ENCODE measurements at places on chromosomes 2 and 18. TPM values are rescaled to one million over a fixed set of nuclear protein-coding genes. Genes with fewer than 3 reads are reported as not detected.

PIEZO2 gene
- total RNA-seq, result 0.46 TPM

CYP27C1 gene
- not detected for total RNA-seq

SERPINB11 gene
- total RNA-seq, result not detected

CKAP2L gene
- total RNA-seq, result 0.30 TPM

WDR75 gene
- 13.8 TPM for total RNA-seq

EFR3B gene
- total RNA-seq, result 8.9 TPM

G6PC2 gene
- total RNA-seq, result not detected

DNA sequence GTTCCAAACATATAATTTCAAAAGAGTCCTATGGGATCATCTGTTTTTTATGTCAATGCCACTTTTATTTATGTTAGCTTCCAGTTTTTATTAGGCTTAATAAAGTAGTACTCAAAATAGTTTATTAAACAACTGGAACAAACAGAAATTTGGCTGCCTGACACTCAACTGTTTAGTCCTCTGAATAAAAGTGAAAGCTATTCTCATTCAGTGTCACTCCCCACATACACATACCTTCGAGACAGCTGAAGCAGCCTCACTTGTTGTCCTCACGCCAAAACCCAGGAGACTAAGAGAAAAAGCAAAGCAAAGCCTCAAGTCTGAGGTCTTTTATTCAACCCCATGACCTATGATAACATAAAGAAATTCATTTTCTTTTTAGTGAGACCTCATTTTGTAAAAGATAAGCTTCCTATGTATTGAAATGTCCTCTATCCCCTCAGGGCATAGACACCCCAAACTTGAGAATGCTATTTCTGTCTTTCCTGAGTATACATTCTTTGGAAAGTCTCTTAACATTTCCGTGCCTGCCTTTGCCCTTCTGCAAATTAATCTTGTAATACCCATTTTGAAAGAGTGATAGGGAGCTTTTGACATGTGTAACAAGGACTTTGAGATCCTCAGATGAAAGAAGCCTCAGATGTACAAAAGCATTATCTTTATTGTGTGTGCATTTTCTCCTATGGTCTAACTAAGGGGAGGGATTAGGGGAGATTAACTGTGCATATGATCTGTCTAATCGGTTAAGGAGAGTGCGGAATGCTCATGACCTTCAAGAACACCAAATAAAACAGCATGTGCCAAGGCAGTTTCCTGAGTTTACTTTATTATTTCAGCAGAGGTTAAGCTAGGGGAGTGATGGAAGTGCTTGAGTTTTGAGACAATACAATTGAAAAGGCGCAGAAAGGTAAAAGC, 1523.7 kb upstream of the PIK3C3 start:
- no peak for DNase-seq

- DNase-seq, result no peak
These were observed 22.6 kb downstream of the ZNF236 start for GRCh38 chr18:76844742-76845477.

DNA sequence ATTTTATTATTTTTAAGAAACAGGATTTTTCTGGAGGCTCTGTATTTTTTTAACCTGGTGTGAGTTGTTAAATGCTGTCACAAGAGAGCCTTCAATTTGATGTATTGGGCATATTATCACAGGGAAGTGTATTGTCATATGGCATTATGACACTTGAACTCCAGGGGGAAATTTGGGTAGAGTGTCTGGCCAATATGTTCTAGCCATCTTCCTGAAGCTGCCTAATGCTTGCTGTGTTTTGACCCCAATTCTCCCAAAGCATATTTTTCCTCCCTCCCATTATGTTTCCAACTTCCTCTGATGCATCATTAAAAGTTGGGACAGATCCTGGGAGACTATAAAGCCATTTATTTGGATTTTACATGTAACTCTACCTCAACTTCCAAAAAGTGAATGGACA, 214.1 kb upstream of the SESTD1 start:
- DNase-seq, result no peak

GRCh38 chr2:196513796-196514526, 125.6 kb upstream of the CCDC150 start:
- no peak for DNase-seq

DNA sequence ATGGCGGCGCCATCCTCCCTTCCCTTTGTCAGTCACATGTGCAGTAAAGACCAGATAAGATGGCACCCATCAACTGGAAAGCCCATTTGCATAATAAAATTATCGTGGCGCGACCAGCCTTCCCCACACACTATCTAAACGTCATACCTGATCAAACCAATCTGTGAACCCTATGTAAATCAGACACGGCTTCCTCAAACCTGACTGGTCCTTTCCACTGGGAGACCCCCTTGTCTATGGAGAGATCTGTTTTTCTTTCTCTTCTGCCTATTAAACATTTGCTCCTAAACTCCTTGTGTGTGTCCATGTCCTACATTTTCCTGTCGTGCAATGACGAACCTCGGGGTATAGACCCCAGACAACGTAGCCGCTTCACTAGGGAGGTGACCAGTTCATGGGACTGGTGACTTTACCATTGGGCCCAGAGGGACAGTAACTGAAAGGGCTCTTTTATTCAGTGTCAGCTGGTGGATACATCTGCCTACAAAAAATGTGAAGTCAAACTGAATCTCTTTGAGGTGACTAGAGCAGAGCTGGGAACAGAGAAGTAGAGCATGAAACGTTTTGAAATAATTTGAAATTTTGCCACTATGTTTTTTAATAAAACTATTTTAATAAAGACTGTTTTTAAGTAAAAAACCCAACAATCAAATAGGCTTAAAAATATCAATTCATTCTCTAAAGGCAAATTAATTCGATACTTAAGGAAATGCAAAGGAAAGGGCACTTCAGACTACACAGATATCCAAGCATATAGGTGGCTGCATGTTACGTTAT, 87.5 kb downstream of the SOCS6 start:
- no peak for DNase-seq

- DNase-seq, result no peak
These were observed 366.7 kb upstream of the DLGAP1 start for GRCh38 chr18:4821801-4822200.

DNA sequence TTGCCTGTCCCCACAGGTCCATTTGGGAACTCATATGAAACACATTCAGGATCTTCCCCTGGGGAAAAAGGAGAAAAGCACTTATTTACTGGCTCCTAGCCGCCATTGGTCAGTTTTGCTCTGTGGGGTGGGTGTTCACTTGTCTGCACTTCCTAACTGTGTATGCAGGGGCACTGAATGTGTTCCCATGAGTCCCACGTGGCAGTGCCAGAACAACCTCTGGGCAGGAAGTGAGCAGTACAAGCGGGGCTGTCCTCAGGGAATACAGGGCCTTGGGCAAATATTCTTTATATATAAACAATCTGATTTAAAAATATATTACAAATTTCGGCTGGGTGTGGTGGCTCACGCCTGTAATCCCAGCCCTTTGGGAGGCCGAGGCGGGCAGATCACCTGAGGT, 21.8 kb upstream of the CTIF start:
- no peak for DNase-seq

DNA sequence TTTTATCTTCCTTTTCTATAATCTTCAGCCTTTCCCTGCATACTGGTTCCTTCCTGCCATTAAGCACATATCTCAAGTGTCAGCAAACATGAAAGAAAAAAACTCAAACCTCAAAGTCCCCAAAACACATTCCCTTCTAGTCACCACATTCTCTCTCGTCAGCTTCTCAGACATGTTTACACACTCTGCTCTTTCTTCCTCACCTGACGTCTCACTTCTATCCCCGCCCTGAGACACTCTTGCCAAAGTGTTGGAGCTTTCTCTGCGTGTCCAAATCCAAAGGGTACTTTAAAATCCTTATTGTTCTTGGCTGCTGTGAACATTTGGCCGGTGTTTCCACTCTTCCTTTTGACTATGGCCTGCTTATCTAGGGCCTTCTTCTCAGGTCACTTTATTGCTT, 47.9 kb downstream of the SOX11 start:
- DNase-seq, result no peak

DNA sequence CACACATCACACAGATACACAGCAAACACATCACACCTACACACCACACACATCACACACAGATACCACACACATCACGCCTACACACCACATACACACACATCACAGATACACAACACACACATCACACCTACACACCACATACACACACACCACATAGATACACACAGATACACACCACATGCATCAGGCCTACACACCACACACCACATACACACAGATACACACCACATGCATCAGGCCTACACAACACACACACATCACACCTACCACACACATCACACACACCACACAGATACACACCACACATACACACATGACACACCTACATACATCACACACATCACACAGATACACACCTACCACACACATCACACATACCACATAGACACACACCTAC, 158.8 kb downstream of the NDUFA10 start:
- no peak for DNase-seq

- DNase-seq, result no peak
These were observed 163.7 kb upstream of the TNP1 start for GRCh38 chr2:217023611-217024010.

- DNase-seq, result no peak
These were observed 426.0 kb downstream of the TGIF1 start for GRCh38 chr18:3875961-3876360.

DNA sequence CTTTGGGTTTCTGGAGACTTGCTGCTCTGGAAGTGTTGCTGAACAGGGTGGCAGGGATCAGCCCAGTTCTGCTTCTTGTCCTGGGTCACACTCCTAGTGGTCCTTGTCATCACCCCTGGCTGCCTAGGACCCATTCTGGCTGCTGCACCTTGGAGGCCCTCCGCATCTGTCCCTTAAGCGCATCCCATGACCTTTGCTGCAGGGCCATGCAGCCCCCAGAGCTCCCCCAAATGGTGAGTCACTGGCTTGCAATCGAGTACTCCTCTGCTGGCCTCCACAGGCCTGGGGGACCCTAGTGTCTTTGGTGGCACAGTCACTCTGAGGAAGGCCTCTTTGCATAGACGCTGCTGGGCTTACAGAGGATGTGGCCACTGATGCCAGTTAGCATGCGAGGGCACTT, 188.5 kb downstream of the ASB1 start:
- no peak for DNase-seq

- DNase-seq, result no peak
These were observed 4.8 kb upstream of the ITPRIPL1 start for GRCh38 chr2:96320326-96320725.

- no peak for DNase-seq
These were observed 195.1 kb downstream of the KCNE4 start for GRCh38 chr2:223247136-223247535.

DNA sequence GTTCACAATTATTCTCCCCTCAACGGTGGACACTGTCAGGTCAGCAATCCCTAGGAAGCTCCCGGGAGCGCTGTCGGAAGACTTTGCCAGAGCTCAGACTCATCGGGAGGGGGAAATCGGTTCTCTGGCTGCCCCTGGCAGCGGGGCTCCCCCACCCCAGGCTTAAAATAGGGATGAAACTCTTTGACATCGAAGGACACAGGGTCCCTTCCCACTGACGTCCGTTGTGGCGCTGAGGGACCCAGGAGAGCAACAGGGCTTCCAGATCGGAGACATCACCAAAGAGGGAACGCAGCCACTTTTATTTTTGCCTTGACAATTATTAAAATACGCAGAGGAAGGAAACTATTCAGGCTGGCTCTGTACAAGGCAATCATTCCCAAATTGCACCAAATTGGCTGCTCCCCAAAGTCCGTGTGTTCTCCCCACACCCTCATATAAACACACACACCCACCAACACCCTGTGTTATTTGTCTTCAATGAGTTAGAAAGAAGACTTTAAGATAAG, 249.0 kb downstream of the CDH20 start:
- DNase-seq, result no peak

DNA sequence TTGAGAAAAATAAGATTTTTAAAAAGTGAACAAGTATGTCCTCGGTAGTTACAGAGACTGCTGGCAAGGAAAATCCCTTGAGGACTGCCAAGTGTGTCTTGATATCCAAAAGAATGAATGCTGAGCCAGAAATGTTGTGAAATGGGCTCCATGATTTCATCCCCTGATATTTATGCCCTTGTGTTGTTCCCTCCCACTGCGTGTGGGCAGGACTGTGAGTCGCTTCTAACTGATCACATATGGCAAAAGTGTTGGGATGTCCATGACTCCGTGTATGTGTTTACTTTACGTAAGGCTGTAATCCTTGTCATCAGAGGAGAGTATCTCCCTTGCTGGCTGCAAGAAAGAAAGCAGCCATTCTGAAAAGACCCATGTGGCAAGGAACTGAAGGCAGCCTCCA, 285.1 kb downstream of the SS18 start:
- DNase-seq, result no peak

GRCh38 chr18:24011123-24011917, 3.2 kb upstream of the TTC39C start:
- no peak for DNase-seq

DNA sequence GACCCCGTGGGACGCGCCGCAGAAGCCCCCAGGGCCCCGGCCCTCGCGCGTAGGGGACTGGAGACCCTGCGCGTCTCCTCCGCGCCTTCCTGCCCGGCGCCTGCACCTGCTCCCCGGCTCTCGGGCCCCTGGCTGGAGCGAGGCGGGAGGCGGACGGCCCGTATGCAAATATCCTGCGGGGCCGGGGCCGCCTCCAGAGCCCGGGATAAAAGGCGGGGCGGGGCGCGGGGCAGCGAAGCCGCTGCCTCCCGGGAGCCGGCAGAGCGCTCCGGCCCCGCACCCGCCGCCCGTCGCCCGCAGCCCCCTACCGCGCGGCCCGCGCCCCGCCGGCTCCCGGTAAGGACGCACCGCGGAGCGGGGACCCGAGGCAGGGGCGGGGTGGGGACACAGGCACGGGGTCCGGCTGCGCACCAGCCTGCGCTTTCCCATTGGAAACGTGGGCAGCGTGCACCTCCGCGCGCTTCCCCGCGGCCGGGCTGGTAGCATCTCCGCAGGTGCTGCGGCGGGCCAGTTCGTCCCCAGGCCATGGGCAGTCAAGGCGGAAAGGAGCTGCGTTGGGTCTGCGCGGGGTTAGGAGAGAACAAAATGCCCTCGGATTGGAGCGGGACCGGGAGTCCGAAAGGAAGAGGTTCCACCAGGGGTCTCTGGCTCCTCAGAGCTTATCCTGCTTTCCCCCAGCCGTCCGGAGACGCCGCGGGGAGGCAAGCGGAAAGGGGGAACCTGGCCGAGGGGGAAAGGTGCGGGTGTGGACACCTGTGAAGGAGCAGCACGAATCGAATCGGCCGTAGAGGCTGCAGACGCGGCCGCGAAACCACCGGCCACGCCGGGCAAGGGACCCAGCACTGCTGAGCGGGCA, at the start of gene ATP6V1C2:
ATP6V1C2 (plus strand) TSS at position 235 of the 856 bp plus-strand sequence. CDS start 1,220 bp downstream, outside the sequence.
- DNase-seq, result no peak

DNA sequence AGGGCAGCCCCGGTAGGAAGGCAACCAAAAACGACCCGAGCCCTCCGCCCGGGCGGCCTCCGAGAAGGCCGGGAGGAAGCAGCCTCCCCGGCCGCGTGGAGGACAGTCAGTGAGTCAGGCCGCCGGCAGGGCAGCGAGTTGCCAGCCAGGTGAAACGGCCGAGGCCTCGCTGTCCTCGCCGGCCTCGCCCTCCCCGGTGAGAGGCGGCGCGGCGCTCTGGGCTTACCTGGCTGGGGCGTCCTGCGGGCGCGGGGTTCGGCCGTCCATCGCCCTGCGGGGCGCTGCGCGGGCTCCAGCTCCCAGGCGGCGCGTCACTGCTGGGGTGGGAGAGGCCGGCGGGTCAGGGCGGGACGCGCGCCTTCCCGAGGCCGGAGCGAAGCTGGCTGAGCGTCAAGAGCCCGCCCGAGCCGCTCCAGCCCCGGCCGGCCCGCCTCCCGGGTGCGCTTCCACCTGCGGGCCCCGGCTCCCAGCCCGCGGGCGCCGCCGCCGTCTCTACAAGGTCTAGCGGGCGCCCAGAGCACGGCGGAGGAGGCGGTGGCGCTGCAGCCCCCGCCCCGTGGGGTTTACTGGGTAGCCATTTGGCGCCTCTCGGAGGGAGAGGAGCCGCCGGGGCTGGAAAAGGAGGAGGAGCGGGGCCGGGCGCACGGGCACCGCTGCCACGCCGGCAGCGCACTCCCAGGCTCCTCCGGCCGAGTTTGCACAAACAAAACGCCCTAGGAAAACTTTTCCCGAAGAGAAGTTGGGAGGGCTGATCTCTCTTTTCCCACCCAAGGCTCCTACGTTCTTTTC, 499 bp downstream of the COBLL1 start:
- DNase-seq, result peak; percentile 85
